ENCODE measurements at places on chromosomes 2 and 18. TPM values are rescaled to one million over a fixed set of nuclear protein-coding genes. Genes with fewer than 3 reads are reported as not detected.

The G6PC2 gene
- not detected for total RNA-seq

- no peak for DNase-seq
Observed at GRCh38 chr18:35581898-35582641, 530 bp downstream of the GALNT1 start.

GRCh38 chr2:197873293-197873701, 68.9 kb downstream of the PLCL1 start:
- DNase-seq, result no peak

GRCh38 chr2:98541489-98541888, 66.8 kb downstream of the COA5 start:
- no peak for DNase-seq

- no peak for DNase-seq
Observed at GRCh38 chr2:30300122-30300455, 68.8 kb downstream of the LBH start.

DNA sequence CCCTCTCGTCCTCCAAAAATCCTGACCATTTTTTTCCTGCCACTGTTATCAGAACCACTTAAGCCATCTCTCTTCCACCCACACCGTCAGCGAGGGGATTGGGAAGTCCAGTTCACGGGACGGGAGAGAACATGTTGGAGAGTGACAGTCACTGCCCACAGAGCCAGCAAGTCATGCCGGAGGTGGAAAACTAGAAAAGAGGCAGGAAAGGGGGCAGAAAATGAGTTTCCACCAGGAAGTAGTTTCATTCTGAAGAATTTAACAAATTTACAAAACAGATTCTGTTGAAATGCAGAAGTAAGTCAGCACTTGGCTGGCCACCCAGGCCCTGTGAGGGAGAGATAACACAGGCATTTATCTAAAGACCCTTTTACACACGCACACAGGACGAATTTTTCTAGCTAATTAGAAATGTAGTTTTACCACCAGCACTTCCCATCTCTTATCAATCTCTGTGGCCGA, 431.3 kb downstream of the TSN start:
- no peak for DNase-seq

- no peak for DNase-seq
Observed at GRCh38 chr18:45316127-45316526, 299.1 kb upstream of the SLC14A2 start.
